ENCODE measurements at places on chromosomes 1 and 21.
A peak's percentile ranks its signal among the peaks of the same experiment; 100 is the strongest.

GRCh38 chr1:157312082-157312812 is 174.1 kb upstream of the ETV3 start:
- DNase-seq: no peak

- no peak for DNase-seq
Observed at GRCh38 chr1:14756589-14757285, 158.3 kb downstream of the KAZN start.

DNA sequence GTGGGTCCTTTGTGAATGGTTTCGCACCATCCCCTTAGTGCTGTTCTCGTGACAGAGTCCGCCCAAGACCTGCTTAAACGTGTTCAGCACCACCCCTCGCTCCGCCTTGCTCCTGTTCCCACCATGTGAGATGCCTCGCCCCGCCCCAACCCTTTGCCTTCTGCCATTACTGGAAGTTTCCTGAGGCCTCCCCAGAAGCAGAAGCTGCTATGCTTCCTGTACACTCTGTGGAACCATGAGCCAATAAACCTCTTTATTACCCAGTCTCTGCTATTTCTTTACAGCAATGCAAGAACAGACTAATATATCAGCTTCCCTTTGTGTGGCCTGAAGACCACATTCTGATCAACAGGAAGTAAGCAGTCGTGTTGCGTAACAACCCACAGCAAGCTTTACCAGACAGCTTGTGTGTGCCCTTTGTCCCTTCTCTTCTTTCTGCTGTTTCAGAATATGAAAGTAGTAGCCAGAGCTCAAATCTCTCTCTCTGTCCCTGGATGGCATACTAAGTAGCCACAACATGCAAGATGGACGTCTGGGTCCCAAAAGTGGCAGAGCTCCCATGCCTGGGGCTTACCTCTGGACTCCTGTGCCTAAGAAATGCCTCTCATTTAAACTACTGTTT is 14.1 kb downstream of the HENMT1 start:
- peak; percentile 64 for DNase-seq

DNA sequence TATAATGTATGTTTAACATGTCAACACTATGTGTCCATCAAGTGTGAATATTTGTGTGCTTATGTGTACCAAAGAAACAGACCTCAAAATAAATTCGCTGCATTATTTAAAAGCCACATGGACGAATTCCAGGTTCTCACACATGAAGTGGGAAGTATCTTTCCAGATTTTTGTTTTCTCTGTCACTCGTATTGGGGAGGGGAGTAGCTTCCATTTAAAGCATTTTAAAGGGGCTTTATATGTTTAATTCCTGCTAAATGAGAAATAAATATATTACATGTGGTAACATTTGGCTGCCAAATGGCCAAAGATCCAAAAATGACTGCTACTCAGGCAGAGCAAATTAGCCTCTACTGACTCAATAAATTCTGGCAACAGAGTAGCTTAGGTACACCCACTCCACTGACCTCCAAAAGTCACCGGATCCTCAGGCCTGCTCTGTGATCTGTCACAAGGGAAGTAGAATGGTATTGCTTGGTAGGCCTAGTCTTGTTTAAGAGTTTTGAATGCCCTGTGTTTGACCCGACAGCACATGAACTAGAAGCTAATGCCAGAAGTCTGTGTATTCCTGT is 178.1 kb downstream of the ZP4 start:
- no peak for DNase-seq

GRCh38 chr1:165484532-165484931 is 39.6 kb upstream of the RXRG start:
- no peak for DNase-seq

GRCh38 chr1:32755810-32756159 is 53.2 kb upstream of the SYNC start:
- no peak for DNase-seq

GRCh38 chr1:40476924-40477677 is at the start of gene ZFP69:
Gene ZFP69 (plus strand): TSS chr1:40477290. CDS start chr1:40479362, 2,072 bp downstream.
- DNase-seq: peak; percentile 59

- DNase-seq: no peak
Observed at GRCh38 chr1:26811708-26812107, 14.8 kb upstream of the ZDHHC18 start.

DNA sequence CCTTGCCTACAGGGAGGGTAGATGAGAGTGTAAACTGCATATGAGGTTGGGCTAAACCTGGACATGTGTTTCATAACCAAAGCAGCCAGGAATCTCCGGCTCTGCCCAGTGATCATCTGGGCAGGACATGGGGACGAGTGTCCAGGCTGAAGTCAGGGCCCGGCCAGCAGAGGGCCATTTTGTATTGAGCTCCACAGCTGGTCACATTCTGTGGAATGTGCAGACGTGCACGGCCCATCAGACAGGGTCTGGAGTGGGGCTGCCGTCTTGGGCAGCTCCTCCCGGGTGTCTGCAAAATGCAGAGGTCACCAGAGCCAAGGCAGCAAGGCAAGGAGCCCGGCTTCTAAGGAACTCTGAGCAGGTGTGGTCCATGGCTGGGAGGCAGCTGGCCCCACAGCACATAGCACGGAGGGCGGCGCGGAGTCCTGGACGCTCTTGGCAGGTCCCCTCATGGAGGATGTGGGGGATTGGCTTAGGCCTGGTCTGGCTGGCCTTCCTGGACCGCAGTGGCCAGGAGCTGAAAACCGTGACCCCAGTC is 6.2 kb downstream of the LRRC3 start:
- no peak for DNase-seq

GRCh38 chr1:244371242-244372141 is 80.2 kb downstream of the ADSS2 start:
- DNase-seq: no peak

DNA sequence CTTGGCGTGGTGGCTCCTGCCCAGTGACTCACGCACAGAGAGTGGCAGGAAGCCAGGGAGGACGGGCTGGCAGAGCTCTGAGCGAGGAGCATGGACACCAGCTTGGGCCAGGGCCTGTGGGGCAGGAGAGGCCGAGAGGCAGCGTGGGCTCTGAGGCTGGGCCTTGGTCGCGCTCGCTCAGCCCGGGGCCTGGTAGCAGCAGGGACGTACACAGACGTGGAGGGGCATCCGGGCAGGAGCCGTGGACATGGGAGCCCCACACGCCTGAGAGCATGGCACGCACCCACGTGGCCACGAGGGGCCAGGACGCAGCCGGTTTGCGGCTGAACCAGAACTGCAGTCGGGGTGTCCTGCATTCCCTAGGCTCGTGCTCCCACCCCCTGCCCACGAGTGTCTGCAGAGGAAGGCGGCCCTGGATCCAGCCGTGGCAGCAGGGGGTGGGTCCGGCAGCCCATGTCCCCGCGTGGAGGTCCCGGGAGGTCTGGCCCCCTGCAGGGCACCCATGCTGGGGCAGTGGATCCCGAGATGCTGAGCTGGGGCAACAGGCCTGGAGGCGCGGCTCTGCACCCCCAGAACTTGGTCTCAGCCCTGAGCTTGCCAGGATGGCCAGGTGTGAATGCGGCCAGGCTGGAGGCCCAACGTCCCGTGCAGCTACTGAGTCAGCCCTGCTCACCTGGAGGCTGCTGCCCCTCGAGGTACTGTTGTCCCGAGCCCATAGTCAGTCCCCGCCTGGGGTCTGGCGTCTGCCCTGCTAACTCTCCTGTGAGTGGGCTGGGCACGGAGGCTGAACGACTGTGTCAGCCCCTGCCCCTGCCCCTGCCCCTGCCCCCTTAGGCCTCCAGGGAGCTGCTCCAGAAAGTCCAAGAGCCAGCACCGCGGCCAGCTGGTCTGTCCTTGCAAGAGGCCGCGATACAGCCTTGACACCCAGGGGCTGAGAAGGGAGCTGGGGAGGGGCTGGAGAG is 61.6 kb downstream of the SLX9 start:
- DNase-seq: no peak

DNA sequence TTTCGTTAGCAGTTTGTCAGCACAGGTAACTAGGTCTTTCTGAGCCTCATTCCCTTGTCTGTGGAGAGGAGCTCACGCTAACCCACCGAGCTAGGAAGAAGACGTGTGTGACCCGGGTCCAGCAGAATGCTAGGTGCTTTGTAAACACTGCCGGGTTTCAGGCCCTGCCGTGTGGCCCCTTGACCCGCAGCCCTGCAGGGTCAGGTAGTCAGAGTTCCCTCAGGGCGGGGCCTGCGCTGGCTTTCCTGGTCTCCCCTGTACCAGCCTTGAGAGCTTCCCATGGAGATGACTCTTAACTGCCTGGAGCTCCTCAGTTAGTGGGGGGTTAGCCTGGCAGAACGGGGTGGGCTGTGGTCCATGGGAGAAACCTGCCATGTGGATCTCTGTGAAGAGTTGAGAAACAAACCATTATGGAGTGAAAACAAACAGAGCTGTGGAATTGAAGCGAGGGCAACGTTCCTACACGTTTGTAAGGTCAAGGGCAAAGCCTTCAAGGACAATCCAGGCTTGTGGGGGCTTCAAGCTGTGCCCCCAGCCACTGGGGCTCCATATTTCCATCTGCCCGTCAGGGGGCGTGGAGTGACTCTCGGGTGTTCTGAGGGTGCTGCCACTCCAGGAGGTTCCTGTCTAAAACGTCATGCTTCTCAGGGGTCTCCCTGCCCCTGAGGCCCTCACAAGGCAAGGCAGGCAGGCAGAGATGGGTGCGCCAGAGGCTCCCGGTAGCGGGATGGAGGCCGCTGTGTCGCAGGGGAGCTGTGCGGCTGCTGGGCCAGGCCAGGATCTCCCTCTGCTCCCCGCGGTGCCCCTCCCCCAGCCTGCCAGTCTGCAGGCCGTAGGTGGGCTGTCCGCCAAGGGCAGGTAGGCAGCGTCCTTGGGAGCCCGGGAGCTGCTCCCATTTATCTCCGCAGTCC is 23.8 kb downstream of the LHX4 start:
- no peak for DNase-seq

DNA sequence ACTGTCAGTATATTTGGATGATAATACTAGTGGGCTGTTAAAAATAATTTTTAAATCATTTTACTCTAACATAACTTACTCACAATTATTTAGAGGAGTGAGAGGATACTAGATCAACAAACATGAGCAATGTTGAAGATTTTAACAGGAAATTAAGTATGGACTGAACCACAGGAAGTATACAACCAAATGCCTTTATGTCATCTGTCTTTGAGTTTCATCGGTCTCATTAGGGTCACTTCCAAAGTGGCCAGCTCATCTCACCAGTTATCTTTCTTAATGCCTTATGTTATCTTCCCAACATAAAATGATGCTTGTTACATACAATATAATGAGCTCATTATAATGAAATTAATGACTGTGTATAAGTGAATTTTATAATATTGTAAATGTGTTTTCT is 1.5 kb upstream of the RGS1 start:
- no peak for DNase-seq

DNA sequence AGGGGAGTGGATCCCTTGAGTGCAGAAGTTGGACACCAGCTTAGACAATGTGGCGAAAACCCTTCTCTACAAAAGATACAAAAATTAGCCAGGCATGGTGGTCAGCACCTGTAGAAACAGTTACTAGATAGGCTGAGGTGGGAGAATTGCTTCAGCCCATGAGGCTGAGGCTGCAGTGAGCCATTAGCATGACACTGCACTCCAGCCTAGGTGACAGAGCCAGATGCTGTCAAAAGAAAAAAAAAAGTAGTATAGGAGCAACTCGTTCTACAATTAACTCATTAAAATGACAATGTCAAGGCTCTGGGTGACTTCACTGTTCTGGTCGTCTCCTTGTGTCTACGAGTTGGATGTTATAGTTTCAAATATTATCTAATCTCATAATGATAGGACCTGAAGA is 370.6 kb upstream of the NCAM2 start:
- DNase-seq: no peak

- DNase-seq: no peak
Observed at GRCh38 chr1:160553778-160554177, 25.5 kb downstream of the CD84 start.

DNA sequence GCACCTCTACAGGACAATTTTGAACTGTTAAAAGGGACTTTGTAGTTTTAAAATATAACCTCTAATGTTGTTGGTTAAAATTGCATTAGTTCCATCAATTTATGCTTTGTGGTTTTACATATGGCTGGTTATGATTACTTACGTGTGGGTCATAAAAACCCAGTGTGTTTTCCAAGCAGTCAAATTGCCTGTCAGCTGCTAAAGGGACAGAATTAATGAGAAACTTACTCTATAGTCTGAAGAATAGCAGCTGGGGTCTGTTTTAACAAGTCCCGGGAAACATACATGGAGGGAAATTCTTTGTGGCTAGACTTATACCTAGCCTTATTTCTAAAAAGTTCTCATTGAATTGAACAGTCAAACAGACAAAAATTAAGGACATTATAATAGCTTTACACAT is 820.9 kb upstream of the ADGRL4 start:
- DNase-seq: no peak

GRCh38 chr1:223077247-223077833 is 65.7 kb downstream of the TLR5 start:
- no peak for DNase-seq

- DNase-seq: no peak
Observed at GRCh38 chr1:16459352-16459925, 18.9 kb downstream of the NECAP2 start.

DNA sequence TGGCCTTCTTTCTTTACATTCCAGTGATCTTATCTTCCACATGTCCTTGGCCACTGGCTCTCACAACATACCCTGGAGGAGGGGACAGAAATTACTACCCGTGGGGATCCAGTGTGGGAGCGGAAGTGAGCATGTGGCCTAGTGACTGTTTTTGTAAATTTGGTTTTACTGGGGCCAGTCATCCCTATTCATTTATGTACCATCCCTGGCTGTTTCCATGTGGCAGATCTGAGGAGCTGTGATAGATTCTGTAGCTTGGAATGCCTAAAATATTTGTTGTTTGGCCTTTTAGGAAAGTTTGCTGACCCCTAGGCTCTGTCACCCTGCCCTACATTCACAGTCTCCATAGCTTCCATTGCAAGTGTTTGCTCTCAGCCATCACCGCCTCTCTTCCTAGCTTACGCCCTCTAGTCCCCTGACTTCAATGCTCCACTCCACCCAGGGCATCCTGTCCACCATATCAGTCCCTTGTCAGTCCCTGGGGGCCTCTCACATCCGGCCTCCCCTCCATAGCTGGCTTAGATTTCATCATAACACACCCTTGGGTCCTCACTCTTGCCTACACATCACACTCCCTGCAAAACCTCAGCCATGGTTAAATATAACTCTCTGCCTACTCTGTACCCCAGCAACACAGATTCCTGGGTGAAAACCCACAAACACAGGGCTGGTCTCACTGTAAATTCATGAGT is 25.8 kb downstream of the DHCR24 start:
- DNase-seq: no peak

- peak; percentile 11 for DNase-seq
Observed at GRCh38 chr1:158819461-158820443, 11.4 kb upstream of the MNDA start.

- no peak for DNase-seq
Observed at GRCh38 chr1:163875200-163875926, 553.6 kb downstream of the NUF2 start.

All from stimulated activated CD4-positive, alpha-beta T cell treated with anti-CD3 and anti-CD28 coated beads, Interleukin-4, amount 100 ng/mL, for 24 hours (primary cell).